Astrocyte (in vitro differentiated cells and primary cell): ENCODE measurements at places on chromosomes 1 and 21. TPM values are rescaled to one million over a fixed set of nuclear protein-coding genes. Genes with fewer than 3 reads are reported as not detected.

- H3K4me3 ChIP-seq, result no peak overlapping the region
- H3K36me3 ChIP-seq, result peaks cover 3% of the 10 kb centered on the region
- DNase-seq, result no peak
- no peak overlapping the region for H3K27ac ChIP-seq
- H3K4me1 ChIP-seq, result no peaks in the 10 kb centered on the region
Observed at GRCh38 chr1:29325675-29326074, 89.4 kb downstream of the PTPRU start.

DNA sequence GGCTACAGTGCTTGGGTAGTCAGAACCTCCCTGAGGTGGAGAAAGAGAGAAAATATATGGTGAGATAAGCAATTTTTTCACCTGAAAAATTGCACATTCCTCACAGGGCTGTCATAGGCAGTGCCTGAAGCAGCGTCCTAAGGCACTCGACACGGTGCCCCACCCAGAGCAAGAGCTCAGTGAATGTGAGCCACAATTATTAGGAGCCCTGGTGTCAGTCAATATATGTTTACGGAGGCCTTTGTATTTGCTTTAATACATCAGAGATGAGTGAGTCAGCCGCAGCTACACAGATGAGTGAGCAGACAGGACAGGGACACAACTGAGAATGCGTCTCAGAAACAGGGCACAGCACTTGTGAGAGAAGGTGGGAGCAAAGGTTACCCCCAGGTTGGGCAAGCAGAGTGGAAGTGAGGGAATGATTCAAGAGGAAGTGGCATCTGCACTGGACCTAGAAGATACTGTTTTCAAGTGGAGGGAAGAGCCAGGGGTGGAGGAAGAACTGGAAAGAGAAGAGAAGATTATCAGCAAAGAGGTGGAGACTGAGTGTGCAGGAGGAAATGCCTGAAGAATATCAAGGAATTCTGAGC, 5.2 kb upstream of the PIGC start:
- no peaks in the 10 kb centered on the region for H3K27me3 ChIP-seq
- H3K4me1 ChIP-seq, result peaks cover 36% of the 10 kb centered on the region
- H3K4me3 ChIP-seq, result no peak overlapping the region

DNA sequence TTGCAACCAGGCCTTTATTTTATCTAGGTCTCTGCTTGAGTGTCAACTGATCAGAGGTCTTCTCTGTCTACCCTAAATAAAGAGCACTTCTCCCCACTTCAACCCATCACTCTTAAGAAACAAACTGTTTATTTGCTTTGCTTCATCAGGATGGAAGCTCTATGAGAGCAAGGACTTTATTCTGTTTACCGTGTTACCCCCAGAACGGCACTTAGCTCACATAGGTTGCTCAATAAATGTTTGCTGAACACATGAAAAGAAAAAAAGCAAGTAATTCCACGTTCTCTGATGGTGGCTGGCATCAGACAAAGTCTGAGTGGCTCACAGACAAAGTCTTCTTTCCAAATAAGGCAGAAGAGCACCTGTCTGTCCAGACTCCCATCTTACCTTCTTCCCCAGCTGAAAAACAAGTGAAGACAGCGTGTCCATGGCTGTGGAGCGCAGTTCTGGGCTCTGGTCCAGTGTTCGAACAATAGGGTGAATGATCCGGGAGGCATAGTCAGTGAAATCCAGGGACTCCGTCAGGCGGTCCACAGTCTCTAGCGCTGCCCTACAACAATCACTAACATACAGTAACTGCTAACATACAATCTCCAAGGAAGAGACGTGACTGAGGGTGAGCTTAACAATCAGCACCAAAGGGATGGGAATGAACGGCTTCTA, 22.9 kb downstream of the ANGPTL7 start:
- no peak overlapping the region for H3K4me3 ChIP-seq
- no peaks in the 10 kb centered on the region for H3K27me3 ChIP-seq
- H3K4me1 ChIP-seq, result no peaks in the 10 kb centered on the region

GRCh38 chr1:19665496-19666465, 1.1 kb downstream of the HTR6 start:
- no peaks in the 10 kb centered on the region for H3K36me3 ChIP-seq
- no peaks in the 10 kb centered on the region for H3K4me1 ChIP-seq
- H3K27me3 ChIP-seq, result peaks cover 58% of the 10 kb centered on the region
- H3K4me3 ChIP-seq, result no peak overlapping the region

GRCh38 chr1:192887426-192887825, 78.6 kb downstream of the RGS2 start:
- H3K27ac ChIP-seq, result no peak overlapping the region
- no peaks in the 10 kb centered on the region for H3K27me3 ChIP-seq
- no peaks in the 10 kb centered on the region for H3K36me3 ChIP-seq
- H3K4me1 ChIP-seq, result no peaks in the 10 kb centered on the region
- no peak overlapping the region for H3K4me3 ChIP-seq
- DNase-seq, result no peak

- H3K27me3 ChIP-seq, result no peaks in the 10 kb centered on the region
- no peaks in the 10 kb centered on the region for H3K36me3 ChIP-seq
- DNase-seq, result no peak
- H3K27ac ChIP-seq, result no peak overlapping the region
Observed at GRCh38 chr21:17690078-17690494, 77.4 kb upstream of the BTG3 start.

GRCh38 chr21:26117324-26117971, 53.1 kb downstream of the APP start:
- no peak overlapping the region for H3K27ac ChIP-seq
- H3K4me1 ChIP-seq, result peaks cover 9% of the 10 kb centered on the region
- no peak overlapping the region for H3K4me3 ChIP-seq

- H3K4me3 ChIP-seq, result no peak overlapping the region
- no peak overlapping the region for H3K27ac ChIP-seq
- DNase-seq, result no peak
- no peaks in the 10 kb centered on the region for H3K27me3 ChIP-seq
Observed at GRCh38 chr1:200938955-200939354, 44.3 kb downstream of the INAVA start.

DNA sequence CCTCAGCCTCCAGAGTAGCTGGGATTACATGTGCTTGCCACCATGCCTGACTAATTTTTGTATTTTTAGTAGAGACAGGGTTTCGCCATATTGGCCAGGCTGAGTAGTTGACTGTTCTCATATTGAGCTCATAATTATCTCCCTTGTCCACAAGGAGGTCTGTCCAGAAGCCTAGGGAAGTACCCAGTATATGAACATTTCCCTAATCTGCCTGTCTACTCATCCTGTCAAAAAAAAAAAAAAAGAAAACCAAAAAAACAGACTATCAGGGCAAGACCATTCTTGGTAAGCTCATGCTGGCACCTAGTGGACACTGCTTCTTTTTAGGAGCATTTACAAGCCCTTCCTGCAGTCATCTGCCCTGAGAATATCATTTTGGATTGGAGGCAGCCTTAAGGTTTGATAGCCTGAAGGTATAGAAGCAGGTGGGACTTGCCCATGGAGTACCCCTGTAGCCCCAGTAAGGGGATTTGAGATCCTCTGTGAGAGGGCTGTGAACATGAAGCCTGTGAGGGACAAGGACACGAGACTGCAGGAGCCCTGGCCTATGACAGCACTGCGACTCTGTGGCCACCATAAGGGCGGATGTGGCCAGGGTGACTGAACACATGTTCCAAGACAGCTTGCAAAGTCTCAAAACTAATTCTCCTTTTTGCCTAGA, 10.8 kb upstream of the DUSP12 start:
- no peak overlapping the region for H3K27ac ChIP-seq
- H3K4me1 ChIP-seq, result peaks cover 11% of the 10 kb centered on the region
- peak; percentile 59 for DNase-seq
- no peaks in the 10 kb centered on the region for H3K36me3 ChIP-seq

DNA sequence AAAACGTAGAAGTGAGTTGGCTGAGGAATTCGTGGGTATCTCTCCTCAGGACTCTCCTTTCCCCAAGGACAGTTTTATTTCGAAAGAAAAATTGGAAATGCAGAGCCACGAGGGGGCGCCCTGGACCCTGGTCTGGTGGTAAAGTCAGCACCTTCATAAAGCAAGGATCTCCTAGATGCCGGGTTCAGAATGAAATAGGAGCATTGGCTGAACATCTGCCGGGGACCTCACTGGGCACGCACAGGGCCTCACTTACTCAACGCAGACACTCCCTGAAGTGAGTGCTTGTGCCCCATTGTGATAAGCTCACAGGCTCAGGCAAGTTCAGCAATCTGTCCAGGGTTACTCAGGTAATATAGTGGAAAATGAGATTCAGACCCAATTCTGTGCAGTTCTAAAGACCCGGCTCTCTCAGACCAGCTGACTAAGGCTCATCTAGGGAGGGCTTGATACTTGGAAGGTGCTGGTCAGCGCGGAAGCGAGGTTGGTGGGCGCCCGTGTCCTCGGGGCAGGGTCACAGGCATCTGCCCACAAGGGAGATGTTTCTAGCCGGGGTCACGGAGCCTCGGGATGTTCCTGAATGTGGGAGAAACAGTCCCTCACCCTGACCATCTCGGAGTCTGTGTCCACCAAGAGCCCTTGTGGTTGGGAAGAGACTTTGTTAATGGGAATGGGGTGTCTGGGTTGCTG, 55.7 kb upstream of the ETV3 start:
- H3K4me3 ChIP-seq, result no peak overlapping the region
- no peaks in the 10 kb centered on the region for H3K36me3 ChIP-seq
- H3K27ac ChIP-seq, result no peak overlapping the region
- H3K27me3 ChIP-seq, result peaks cover 42% of the 10 kb centered on the region
- DNase-seq, result peak; percentile 12
- no peaks in the 10 kb centered on the region for H3K4me1 ChIP-seq

GRCh38 chr1:162709132-162709860, 77.0 kb downstream of the DDR2 start:
- H3K4me1 ChIP-seq, result peaks cover 10% of the 10 kb centered on the region
- H3K27me3 ChIP-seq, result no peaks in the 10 kb centered on the region
- H3K27ac ChIP-seq, result no peak overlapping the region

DNA sequence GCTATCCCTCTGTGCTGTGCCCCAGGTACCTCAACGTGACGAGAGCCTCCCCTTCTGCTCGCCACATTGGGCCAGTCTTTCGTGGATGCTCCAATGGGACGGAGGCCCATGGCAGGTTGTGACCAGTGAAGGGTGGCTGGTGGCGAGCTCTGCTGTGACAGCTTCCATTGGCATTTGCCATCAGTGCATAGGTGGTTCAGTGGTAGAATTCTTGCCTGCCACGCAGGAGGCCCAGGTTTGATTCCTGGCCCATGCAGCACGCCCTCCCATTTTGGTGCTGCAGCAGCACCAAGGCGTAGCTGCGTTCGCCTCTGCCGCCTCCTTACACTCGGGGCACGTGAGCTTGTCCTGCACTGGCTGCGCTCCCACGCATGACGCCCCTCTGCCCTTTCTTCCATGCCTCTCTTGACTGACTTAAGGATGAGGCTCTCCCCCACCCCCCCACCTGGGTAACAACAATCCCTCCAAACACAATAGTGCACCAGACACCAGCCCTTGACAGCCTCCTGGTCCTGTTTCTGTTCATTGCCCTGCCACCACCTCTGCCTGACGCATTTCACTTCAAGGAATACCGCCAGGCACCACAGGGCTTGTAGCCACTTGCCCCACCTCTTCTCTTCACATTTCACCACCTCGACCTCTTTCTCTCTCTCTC, 24.7 kb upstream of the FCGR2A start:
- H3K4me3 ChIP-seq, result no peak overlapping the region
- peaks cover 7% of the 10 kb centered on the region for H3K27me3 ChIP-seq
- H3K27ac ChIP-seq, result no peak overlapping the region
- H3K4me1 ChIP-seq, result no peaks in the 10 kb centered on the region

DNA sequence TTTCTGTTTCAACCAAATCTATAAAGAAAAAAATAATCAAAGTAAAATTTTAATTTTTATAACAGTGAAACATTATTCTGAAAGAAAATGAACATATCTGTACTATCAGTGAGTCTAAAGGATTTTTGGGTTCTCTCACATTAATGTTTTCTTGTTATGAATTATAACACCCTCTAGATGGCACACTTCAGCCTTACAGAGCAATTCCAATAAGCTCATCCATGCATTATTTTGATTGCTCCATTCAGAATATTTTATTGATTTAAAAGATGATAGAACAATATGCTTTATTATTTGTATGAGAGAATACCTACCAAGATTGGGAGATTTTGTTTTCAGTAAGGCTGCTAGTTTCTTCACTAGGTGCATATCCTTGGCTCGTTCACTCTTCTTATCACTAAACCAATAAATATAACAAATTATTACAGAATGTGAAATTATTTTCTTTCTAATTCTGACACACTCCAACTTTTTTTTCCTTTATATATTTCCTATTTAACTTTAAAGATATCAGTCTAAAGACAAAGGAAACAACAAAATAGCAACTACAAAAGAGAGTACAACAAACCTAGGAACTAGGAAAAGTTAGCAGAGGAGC, 82.4 kb downstream of the RAB3GAP2 start:
- no peaks in the 10 kb centered on the region for H3K27me3 ChIP-seq
- H3K4me3 ChIP-seq, result no peak overlapping the region
- peak; percentile 4 for DNase-seq
- no peaks in the 10 kb centered on the region for H3K4me1 ChIP-seq
- H3K36me3 ChIP-seq, result peaks cover 44% of the 10 kb centered on the region
- no peak overlapping the region for H3K27ac ChIP-seq

DNA sequence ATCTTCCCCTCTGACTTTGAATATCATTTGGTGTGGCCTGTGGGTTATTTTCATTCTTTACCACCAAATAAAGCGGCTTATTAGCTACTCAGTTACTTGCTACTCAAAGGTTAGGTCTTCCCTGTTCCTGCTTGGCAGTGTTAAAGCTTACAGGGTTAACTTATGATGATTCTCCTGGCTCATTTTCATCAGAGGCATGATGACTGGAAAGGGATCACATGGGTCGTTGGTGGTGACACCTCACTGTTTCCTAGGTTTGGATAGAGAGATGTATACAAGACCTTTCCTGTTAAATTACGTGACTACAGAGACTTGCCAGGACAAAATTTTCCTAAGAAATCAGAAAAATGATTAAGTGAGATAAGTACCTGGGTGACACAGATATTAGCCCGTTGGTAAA, 27.4 kb downstream of the MRPS6 start:
- H3K36me3 ChIP-seq, result peaks cover 6% of the 10 kb centered on the region
- no peaks in the 10 kb centered on the region for H3K4me1 ChIP-seq
- no peak overlapping the region for H3K4me3 ChIP-seq

GRCh38 chr1:121566346-121566745, 381.6 kb downstream of the SRGAP2C start:
- H3K4me1 ChIP-seq, result no peaks in the 10 kb centered on the region
- no peak overlapping the region for H3K27ac ChIP-seq
- H3K4me3 ChIP-seq, result no peak overlapping the region
- no peak for DNase-seq

DNA sequence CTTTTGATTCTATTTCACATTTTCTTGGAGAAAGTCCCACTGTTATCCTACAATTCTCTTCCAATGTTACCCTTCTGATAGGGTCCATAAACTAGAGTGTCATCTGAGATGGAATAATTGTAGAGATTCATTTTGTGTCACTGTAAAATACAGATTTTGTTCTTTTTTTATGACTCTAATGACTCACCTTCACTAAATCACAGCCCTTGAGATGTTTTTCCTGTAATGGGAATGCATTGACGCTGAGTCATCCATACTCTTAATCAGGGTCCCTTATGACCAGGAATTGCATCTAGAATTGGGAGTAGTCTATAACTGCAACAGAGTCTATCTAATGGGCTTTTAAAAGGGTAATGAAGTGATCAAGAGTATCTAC, 315.5 kb downstream of the TGFB2 start:
- H3K36me3 ChIP-seq, result no peaks in the 10 kb centered on the region
- H3K4me3 ChIP-seq, result no peak overlapping the region
- peak; percentile 92 for DNase-seq
- peak overlapping the region; percentile 85 for H3K27ac ChIP-seq
- H3K4me1 ChIP-seq, result peaks cover 48% of the 10 kb centered on the region
- H3K27me3 ChIP-seq, result no peaks in the 10 kb centered on the region

KCNJ9 gene
- total RNA-seq, result not detected in 2 replicates

AMY2A gene
- not detected in 2 replicates for total RNA-seq

PRAMEF12 gene
- total RNA-seq, result 0.16 TPM in 1 of 2 replicates, not detected in the other

SPRR1A gene
- not detected in 2 replicates for total RNA-seq

PKLR gene
- not detected in 2 replicates for total RNA-seq

LAMB3 gene
- 4.2 and 6.1 TPM in 2 replicates for total RNA-seq

GRHL3 gene
- total RNA-seq, result 2.6 and 6.9 TPM in 2 replicates

NME7 gene
- 21.2 and 30.8 TPM in 2 replicates for total RNA-seq

OR2M3 gene
- total RNA-seq, result not detected in 2 replicates

CACNA1S gene
- total RNA-seq, result not detected in 2 replicates

ADAMTSL4 gene
- 5.3 and 6.7 TPM in 2 replicates for total RNA-seq

ERICH3 gene
- total RNA-seq, result not detected in 2 replicates
